ENCODE measurements at places on chromosomes 11 and 22. TPM values are rescaled to one million over a fixed set of nuclear protein-coding genes. Genes with fewer than 3 reads are reported as not detected.

DNA sequence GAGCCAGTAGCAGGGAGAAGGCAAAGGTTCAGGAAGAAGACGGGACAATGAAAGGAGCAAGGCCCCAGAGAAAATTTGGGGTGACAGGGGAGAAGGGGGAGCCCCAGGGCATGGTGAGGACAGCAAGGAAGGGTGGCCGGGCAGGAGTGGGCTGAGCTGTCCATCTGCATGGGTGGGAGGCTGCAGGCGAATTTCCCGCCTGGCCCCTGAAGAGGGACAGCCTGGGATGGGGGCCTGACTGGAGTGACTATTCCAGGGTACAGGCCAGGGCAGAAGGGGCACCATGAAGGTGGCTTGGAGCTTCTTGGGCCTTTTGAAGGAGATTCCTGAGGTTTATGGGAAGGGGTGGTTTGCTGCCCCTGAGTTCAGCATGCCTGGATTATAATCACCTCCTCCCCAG, 56.2 kb downstream of the WNT11 start:
- H3K27ac ChIP-seq: no peak overlapping the region
- no peaks in the 10 kb centered on the region for H3K36me3 ChIP-seq
- H3K4me1 ChIP-seq: peaks cover 68% of the 10 kb centered on the region
- no peak overlapping the region for H3K4me3 ChIP-seq
- no peaks in the 10 kb centered on the region for H3K27me3 ChIP-seq
- no peak for DNase-seq

DNA sequence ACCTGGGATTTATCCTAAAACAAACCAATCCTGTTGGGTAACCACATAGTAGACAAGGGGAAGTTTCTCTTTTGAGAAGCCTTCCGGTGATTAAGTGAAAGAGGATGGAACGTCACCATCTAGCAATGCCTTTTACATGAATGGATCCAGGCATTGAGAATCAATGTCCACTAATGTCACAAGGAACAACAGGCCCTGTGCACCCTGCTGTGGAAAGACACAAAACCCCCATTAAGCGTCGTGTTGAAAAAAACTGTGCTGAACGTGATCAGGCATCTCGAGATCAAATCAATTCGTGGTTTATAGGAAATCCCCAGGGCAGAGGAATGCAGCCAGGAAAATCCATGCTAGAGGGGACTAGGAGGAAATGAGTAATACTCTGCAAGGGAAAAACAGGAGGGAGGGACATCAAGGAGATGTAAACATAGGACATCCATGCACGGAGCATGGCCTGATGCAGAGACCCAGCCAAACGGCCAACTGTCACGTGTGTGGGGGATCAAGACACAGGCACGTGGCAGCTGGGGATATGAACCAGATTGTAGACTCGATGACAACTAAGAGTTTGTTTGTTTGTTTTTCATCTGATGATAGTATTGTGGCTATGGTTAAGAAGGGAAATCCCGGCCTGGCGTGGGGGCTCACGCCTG, 38.6 kb upstream of the CARS1 start:
- DNase-seq: no peak
- no peak overlapping the region for H3K4me3 ChIP-seq

DNA sequence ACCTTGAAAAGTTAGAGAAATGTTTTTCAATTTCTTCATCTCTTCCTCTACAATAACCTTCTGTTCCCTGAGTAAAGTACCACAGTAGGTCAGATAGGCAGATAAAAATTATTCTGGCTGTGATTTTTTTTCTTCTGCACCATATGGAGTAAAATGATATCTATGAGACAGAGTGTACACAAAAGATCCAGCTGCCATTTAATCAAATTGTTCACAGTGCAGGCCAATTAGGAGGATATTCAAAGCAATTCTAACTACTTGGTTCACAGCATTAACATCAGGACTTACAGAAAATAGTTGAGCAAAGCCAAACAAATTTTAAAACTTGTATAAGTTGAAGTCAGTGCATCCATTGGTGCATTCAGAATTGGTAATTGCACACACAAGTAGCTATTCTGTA, 147.9 kb upstream of the LUZP2 start:
- H3K4me1 ChIP-seq: no peaks in the 10 kb centered on the region
- no peaks in the 10 kb centered on the region for H3K27me3 ChIP-seq
- H3K4me3 ChIP-seq: no peak overlapping the region
- H3K36me3 ChIP-seq: no peaks in the 10 kb centered on the region
- no peak for DNase-seq

DNA sequence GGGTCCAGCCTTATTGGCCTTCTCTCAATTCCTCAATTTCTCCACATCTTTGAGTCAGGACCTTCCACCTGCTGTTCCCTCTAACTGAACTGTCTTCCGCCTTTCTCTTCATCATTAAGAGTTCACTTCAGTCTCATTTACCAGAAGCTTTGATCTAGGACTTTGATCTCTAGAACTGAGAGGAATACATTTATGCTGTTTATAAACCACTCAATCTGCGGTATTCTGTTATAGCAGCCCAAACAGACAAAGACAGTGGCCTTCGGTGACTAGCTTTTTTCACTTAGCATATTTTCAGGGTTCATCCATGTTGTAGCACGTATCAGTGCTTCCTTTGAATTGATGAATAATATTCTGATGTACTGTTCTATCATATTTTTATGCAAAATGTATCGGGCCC, 10.5 kb downstream of the CLPB start:
- no peaks in the 10 kb centered on the region for H3K36me3 ChIP-seq
- no peaks in the 10 kb centered on the region for H3K27me3 ChIP-seq
- DNase-seq: no peak
- no peak overlapping the region for H3K27ac ChIP-seq

Gene TRIM49
- total RNA-seq: not detected

GRCh38 chr22:26318975-26319374, 110.1 kb upstream of the ASPHD2 start:
- peak; percentile 24 for DNase-seq
- no peak overlapping the region for H3K4me3 ChIP-seq
- no peak overlapping the region for H3K27ac ChIP-seq
- no peaks in the 10 kb centered on the region for H3K4me1 ChIP-seq
- no peaks in the 10 kb centered on the region for H3K36me3 ChIP-seq
- no peaks in the 10 kb centered on the region for H3K27me3 ChIP-seq

GRCh38 chr11:93608364-93608763, 53.1 kb upstream of the CEP295 start:
- no peaks in the 10 kb centered on the region for H3K36me3 ChIP-seq
- H3K4me1 ChIP-seq: peaks cover 32% of the 10 kb centered on the region
- no peak overlapping the region for H3K27ac ChIP-seq
- no peaks in the 10 kb centered on the region for H3K27me3 ChIP-seq
- no peak overlapping the region for H3K4me3 ChIP-seq

DNA sequence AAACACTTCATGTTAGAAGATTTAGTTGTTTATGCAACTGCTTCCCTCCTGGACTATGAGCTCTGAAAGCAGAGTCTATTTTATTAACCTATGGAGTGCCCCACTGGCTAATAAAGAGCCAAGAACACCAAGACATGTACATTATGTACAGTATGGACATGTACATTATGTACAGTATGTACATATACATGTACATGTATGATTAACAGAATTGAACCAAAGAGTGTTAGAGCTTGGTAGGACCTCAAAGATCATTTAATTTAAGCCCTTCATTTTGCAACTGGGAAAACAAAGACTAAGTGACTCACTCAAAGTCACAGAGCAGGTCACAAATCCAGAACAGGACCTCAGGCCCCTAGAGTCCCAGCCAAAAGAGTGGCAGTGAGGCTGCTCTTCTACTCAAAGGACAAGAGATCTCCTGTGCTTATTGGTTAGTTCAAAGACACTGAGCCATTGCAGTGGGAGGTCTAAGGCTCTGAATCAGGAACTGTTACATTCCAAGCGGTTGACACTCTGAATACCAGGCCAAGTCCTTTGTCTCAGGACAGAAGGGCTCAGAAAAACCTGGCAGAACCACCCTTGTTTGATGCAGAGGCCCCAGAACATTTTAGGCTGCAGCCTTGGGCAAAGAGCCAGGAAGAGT, 103.8 kb downstream of the FAM168A start:
- no peak overlapping the region for H3K4me3 ChIP-seq
- no peak for DNase-seq
- no peaks in the 10 kb centered on the region for H3K36me3 ChIP-seq
- 0 out of 2 replicates have a peak, but pooled peaks cover 6% of the 10 kb centered on the region for H3K4me1 ChIP-seq
- peak overlapping the region; percentile 3 for H3K27ac ChIP-seq
- no peaks in the 10 kb centered on the region for H3K27me3 ChIP-seq

Gene MS4A7
- not detected for total RNA-seq

DNA sequence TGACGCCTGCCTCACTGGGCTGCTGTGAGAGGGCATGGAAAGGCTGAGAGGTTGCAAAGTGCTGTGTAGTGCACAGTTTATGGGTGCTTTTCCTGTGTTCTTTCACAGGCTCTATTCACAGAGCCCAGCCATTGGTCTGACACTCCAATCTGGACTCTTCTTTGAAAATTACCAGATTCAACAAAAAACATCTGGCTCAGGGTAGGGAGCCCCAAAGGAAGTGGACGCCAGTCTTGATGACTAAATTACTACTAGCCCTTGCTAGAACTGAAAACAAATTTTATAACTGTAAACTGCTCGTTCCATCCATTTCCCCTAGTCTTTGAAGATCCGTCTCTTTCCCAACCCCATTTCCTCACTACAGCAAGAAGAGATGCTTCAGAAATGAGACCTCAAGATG, 178.6 kb downstream of the TENM4 start:
- H3K36me3 ChIP-seq: no peaks in the 10 kb centered on the region
- no peaks in the 10 kb centered on the region for H3K27me3 ChIP-seq
- no peak overlapping the region for H3K27ac ChIP-seq
- DNase-seq: no peak
- no peak overlapping the region for H3K4me3 ChIP-seq

DNA sequence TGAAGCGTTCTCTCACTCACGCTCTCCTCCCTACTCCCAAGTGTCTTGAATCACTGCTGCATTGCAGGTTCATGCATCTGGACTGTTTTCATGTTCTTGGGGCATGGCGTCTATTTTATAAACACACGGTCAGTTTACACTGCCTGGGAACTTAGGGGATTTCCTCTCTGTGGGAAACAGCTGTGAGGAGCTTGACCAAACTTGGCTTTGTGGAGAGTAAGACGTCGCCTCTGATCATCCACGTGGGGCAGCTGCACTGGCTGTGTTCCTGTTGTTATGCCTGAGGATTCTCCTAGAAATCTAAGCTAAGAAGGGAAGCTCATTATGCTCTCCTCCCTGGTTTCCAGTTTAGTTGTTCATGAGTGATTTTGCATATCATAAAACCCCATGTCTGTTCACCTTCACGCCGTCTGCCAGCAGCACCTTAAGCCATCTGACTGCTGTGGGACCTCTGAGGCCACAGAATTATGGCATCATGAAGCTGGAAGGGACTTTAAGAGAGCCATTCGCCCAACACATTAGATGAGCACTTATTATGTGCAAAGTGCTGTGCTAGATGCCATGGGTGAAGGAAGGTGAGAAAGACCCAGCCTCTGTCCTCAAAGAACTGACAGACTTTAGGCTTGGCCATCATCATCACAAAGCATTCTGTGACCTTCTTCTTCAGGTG, 38.8 kb upstream of the POU2AF1 start:
- no peaks in the 10 kb centered on the region for H3K36me3 ChIP-seq
- DNase-seq: no peak
- H3K27ac ChIP-seq: no peak overlapping the region
- no peaks in the 10 kb centered on the region for H3K27me3 ChIP-seq
- peaks cover 10% of the 10 kb centered on the region for H3K4me1 ChIP-seq
- no peak overlapping the region for H3K4me3 ChIP-seq

Gene MUC5B
- total RNA-seq: not detected

DNA sequence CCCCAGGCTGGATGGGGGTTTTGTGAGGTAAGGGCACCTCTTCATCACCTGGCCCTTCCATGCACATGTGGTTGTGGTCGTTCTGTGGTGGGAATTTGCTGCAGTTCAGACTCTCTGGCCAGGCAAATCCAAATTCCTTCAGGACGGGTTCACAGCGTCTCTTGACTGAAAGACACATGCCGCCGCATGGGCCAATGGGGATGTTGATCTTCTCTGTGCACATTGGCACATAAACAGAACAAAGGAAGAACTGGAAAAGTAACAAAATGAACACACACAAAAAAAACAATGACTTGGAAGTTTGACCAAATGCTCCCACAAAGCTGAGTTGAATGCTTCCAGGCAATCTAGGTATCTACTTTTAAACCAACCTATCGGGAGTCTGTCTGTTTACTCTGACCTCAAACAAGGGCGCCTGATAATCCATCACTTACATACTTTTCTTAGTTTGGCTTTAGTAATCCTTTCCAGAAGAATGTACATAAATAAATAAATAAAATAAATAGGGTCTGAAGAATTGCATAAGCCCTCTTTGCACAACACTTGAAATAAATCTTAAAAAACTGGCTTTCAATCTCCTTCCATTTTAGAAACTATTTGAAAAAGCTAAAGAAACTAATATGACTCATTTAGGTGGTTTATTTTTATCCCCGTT, 2.8 kb downstream of the FZD4 start:
- no peak overlapping the region for H3K27ac ChIP-seq
- no peak overlapping the region for H3K4me3 ChIP-seq
- H3K27me3 ChIP-seq: no peaks in the 10 kb centered on the region
- peaks cover 12% of the 10 kb centered on the region for H3K4me1 ChIP-seq

Gene SLN
- total RNA-seq: not detected

GRCh38 chr11:26948881-26949280, 45.0 kb upstream of the FIBIN start:
- no peaks in the 10 kb centered on the region for H3K27me3 ChIP-seq
- H3K4me1 ChIP-seq: no peaks in the 10 kb centered on the region
- H3K27ac ChIP-seq: no peak overlapping the region
- no peak overlapping the region for H3K4me3 ChIP-seq
- DNase-seq: no peak
- no peaks in the 10 kb centered on the region for H3K36me3 ChIP-seq

GRCh38 chr11:65078151-65078550, 5.7 kb downstream of the CDCA5 start:
- H3K27ac ChIP-seq: peak overlapping the region; percentile 32
- H3K4me1 ChIP-seq: peaks cover 6% of the 10 kb centered on the region
- peak; percentile 63 for DNase-seq
- H3K36me3 ChIP-seq: peaks cover 6% of the 10 kb centered on the region
- no peak overlapping the region for H3K4me3 ChIP-seq

DNA sequence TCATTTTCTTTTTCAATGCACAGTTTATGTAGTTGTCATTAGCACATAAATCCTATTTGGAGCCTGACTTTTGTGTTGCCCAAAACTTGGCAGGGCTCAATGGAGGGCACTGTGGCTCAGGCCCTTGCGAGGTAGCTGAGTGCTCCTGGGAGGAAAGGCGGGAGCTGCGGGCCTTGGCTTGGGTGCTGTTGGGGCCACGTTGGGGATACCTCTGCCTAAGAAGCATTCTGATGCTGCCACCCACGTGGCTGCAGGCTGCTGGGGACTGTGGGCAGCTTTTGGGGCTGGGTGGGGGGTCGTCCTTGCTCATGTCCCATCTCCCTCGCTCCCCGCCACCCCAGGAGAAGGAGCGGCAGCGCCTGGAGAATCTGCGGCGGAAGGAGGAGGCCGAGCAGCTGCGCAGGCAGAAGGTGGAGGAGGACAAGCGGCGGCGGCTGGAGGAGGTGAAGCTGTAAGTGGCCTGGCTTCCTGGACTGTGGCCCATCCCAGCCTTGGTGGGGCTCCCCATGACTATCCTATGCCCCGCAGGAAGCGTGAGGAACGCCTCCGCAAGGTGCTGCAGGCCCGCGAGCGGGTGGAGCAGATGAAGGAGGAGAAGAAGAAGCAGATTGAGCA, 20.9 kb downstream of the INCENP start:
- H3K4me1 ChIP-seq: no peaks in the 10 kb centered on the region
- DNase-seq: no peak
- no peak overlapping the region for H3K27ac ChIP-seq
- peaks cover 3% of the 10 kb centered on the region for H3K36me3 ChIP-seq
- H3K27me3 ChIP-seq: no peaks in the 10 kb centered on the region

GRCh38 chr22:40512426-40513136, 123.9 kb downstream of the MRTFA start:
- no peak for DNase-seq
- no peaks in the 10 kb centered on the region for H3K27me3 ChIP-seq
- no peaks in the 10 kb centered on the region for H3K36me3 ChIP-seq

GRCh38 chr11:1307998-1308742, 1.3 kb downstream of the TOLLIP start:
- H3K4me1 ChIP-seq: peaks cover 37% of the 10 kb centered on the region
- no peak overlapping the region for H3K27ac ChIP-seq
- H3K4me3 ChIP-seq: peak overlapping the region; percentile 83
- no peaks in the 10 kb centered on the region for H3K36me3 ChIP-seq

Data from Caco-2 (cell line).